ENCODE measurements at places on chromosomes 6 and 20. TPM values are rescaled to one million over a fixed set of nuclear protein-coding genes. Genes with fewer than 3 reads are reported as not detected.

GRCh38 chr20:32988008-32988407, 16.2 kb downstream of the SUN5 start:
- no peak for DNase-seq

GRCh38 chr6:87772597-87773530, 70.8 kb upstream of the AKIRIN2 start:
- DNase-seq, result no peak

- no peak for DNase-seq
Measured at GRCh38 chr6:3164388-3164787, 7.0 kb upstream of the TUBB2A start.

The YIPF3 gene
- 75.9 TPM for total RNA-seq

The SLC17A1 gene
- total RNA-seq, result not detected

The HMGCLL1 gene
- not detected for total RNA-seq

All from naive thymus-derived CD4-positive, alpha-beta T cell (primary cell).